RWPE2 (cell line): ENCODE measurements at places on chromosomes 16 and 17.

- no peak for DNase-seq
Observed at GRCh38 chr17:66387392-66387981, 85.1 kb downstream of the PRKCA start.

GRCh38 chr16:24505959-24506358, 33.4 kb upstream of the RBBP6 start:
- DNase-seq = no peak

DNA sequence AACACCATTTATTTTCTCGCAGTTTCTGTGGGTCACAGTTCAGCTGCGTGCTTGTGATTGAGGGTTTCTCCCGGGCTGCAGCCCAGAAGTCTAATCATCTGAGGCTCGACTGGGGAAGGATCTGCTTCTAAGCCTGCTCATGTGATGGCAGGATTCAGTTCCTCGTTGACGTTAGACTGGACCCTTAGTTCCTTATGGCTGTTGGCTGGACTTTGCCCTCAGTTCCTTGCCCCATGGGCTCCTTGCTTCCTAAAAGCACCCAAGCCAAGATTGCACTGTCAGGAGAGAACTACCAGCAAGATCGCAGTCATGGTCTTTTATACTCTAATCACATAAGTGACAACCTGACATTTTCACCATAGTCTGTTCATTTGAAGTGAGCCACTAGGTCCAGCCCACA, 250.0 kb downstream of the PRKCA start:
- DNase-seq = no peak

DNA sequence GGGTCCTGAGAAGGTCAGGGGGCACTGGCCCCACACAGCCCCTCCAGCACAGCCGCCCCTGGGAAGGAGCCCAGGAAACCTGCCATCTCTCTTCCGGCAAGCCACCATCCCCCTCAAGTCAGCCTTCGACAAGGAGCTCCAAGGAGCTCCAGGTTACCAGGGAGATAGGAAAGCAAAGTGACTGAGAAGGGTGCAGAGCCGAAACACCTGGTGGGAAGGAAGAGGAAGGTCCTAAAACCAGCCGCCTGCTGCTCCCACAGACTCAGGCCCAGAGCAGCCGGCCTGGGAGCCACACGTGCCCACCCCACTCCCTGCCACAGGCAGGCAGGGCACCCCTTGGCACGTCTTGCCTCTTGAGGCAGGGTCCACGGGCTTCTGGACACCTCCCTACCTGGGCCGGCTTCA, 80.7 kb downstream of the TIMM22 start:
- no peak for DNase-seq

DNA sequence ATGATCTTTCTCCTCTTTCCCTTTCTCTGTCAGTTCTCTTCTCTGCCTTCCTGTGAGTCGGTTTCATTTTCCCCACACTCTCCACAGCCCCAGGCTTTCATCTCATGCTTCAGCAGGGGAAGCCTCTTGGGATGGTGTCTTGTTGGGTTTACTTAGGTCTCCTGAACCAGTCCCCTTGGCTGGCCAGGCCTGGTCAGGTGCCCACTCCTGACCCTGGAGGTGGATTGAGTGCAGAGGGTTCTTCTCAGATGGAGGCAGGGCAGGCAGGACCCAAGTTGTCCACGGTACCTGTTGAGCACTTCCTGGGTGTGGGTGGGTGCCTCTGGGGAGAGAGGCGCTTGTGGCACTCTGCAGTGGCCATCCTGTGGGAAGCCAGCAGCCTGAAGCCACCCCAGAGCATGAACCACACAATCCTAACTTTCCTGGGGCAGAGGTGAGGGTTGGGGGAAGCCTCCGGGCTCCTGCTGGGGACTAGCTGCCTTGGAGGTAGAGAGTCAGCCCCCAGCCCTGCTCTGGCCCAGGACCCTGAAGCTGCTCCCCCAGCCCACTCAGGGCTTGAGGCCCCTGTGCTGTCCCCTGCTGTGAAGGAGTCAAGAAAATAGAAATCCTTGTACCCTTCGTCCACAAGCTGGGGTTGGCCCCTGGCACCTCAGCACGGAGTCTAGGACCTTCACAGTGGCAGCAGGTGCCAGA, 2.0 kb upstream of the RAP1GAP2 start:
- no peak for DNase-seq

DNA sequence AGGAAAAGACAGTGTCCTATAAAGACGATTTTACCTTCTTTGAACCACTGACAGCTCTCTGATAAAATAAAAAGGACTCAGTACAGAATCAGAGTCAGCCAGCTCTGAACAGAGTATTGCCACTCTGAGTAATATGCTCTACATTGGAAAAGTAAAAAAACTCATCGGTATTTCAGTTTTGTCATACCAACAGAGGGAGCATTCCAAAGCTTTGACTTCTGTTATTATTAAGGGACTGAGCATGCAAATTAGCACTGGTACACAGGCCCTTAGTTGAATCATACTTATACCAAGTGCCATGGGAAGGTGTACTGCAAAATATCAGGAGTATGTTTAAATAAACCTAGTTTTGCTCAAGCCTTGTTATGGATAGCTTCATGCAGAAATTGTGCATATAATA, 509.0 kb upstream of the KIF2B start:
- DNase-seq = no peak

- no peak for DNase-seq
Observed at GRCh38 chr16:66662445-66663194, 33.9 kb downstream of the CMTM4 start.

DNA sequence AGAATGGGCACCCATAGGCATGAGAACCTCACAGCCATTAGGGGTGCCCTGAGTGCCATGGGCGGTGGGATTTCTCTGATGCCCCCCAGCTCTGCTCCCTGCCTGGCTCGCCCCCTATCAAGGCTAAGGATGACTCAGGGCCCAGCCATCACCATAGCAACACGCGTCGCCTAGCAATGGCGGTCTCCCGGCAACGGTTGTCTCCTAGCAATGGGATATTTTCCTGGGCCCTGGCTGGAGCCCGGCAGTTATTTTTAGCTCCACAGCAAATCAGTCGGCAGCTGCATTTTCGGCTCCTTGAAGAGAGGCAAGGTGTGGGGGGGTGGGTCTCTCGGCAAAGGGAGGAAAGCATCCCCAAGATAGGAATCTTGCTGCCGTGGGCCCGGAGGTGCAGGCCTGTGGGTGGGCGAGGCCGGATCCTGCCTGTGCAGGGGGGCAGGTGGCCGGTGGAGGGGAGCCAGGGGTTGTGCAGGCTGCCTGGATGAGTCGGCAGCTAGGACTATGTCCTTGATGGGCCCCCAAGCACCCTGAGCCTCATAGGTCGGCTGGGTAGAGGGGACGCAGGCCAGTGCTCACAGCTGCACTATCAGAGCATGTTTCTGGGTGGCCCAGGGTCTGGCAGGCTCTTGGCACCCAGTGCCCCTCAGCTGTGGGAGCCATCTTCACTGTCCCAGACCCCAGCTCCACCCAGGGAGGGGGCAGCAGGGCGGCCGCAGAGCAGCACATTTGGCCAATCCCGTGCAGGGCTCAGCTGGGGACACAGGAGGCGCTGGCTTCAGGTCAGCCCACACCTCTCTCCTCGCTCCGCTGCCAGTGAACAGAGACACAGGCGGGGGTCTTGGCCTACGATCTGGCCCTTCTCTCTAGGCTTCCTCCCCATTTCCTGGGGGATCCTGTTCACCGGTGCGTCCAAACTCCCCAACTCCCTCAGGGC, 4.2 kb upstream of the FBXL16 start:
- no peak for DNase-seq
